AG04449 (cell line): ENCODE measurements at places on chromosomes 3 and 15.

GRCh38 chr3:39664931-39665330 is 144.5 kb upstream of the MYRIP start:
- DNase-seq: no peak

GRCh38 chr3:167941234-167941995 is 154.3 kb downstream of the GOLIM4 start:
- no peak for DNase-seq

DNA sequence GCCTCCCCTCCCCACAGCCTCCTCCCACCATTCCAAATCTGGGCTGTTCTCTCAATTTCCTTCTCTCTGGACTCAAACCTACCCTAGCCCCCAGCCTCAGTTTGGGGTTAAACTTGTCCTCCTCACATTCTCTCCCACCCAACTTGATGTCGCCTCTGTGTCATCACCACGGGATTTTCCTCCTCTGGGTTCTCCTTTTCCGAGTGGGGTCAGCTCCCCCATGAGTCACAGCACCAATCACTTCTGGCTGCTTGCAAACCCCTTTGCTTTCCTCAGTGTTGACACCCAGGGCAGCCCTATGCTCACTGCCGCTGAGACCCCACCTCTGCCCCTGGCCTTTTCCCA is 451 bp downstream of the CCR5AS start:
- no peak for DNase-seq

GRCh38 chr15:79078763-79079410 is 11.7 kb downstream of the RASGRF1 start:
- DNase-seq: no peak

DNA sequence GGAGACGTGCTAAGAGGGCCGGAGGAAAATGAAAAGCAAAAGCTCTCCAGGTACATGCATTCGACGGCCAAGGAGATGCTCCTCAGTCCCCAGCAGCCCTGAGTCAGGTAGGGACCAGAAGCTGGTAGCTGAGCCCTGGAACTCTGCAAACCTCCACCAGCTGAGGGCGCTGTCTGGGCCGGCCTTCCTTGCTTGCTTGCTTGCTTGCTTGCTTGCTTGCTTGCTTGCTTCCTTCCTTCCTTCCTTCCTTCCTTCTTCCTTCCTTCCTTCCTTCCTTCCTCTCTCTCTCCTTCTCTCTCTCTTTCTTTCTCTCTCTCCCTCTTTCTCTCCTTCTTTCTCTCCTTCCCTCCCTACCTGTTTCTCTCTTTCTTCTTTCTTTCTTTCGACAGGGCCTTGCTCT is 94.6 kb upstream of the RASGRF1 start:
- no peak for DNase-seq

GRCh38 chr3:65094723-65095122 is 406.9 kb upstream of the ADAMTS9 start:
- no peak for DNase-seq

- DNase-seq: no peak
Observed at GRCh38 chr3:98329392-98330124, 24.1 kb upstream of the OR5K4 start.

DNA sequence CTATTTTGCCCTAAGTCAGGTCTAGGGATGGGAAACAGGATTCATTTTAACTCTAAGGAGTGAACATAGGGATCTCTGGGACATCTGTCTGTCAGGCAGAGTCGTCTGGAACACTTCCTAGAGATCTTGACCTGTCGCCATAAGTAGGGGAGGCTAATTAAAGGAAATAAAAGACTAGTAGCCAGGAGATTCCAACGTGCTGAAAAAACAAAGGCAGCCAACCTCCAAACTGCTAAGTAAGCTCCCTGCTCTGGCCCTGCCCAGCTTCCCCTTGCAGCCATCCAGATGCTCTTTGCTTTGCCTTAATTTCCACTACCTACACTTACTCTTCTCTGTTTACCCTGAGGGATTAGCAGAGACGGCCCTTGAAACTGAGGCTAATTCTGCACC is 18.4 kb upstream of the TSEN2 start:
- DNase-seq: no peak

GRCh38 chr3:108486941-108487340 is 23.5 kb downstream of the MYH15 start:
- no peak for DNase-seq

- DNase-seq: no peak
Observed at GRCh38 chr15:48962662-48963523, 826 bp downstream of the SHC4 start.

DNA sequence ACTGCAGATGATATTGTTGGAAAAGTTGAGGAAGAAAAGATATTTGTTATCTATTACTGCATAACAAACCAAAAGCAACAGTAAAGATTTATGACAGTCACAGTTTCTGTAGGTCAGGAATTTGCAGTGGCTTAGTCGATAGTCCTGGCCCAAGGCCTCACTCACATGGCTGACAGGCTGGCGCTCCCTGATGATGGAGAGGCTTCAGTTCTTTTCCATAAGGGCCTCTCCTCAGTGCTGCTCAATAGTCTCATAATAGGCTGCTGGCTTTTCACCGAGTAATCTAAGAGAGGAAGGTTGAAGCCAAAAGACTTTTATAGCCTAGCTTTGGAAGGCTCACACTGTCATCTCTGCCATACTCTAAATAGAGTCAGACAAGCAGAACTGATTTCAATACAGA is 17.7 kb downstream of the IREB2 start:
- DNase-seq: no peak

- DNase-seq: no peak
Observed at GRCh38 chr3:40464339-40465110, 7.4 kb downstream of the RPL14 start.

DNA sequence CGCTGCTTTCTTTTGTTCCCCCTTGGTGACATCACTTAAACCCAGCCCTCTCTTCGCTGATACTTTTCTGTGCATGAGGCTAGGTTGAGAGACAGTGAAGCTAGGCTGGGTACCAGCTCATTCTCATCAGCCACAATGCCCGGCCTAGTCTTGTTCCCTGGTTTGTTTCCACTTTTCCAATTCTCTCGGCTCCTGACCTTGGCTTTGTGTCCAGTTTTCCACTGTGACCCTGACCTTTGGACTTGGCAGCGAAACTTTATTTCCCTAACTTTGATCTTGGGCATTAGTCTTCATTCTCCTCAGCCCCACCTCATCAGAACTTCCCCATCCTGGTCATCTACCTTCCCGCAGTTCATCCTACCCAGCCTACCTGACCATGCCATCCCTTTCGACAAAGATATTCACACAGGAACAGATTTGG is 908 bp upstream of the ADPGK start:
- DNase-seq: no peak

DNA sequence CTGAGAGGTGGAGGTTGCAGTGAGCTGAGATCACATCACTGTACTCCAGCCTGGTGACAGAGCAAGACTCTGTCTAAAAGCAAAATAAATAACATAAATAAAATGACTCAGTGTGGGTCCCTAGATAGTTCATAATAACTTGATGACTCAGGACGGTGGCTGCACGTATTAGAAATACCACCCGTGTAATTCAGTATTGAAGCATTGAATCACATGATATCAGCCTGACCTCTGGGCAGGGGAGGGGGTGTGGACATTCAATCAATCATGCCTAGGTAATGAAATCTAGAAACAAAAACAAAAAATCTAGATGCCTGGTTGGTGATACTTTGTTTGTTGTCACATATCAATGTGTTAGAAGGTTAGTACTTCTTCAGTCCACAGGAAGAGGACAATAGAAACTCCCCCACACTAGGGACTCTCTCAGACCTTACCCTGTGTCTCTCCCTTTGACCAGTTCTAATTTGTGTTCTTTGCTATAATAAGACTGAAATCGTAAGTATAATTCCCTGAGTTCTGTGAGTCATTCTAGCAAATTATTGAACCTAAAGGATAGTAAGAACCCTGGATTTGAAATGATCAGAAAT is 177.3 kb downstream of the GAP43 start:
- no peak for DNase-seq

GRCh38 chr15:74209997-74210671 is 7.5 kb upstream of the STRA6 start:
- no peak for DNase-seq
